ENCODE measurements at places on chromosomes 5 and 9.
A peak's percentile ranks its signal among the peaks of the same experiment; 100 is the strongest.

GRCh38 chr9:109003116-109003515 is 10.2 kb downstream of the CTNNAL1 start:
- no peak for DNase-seq

DNA sequence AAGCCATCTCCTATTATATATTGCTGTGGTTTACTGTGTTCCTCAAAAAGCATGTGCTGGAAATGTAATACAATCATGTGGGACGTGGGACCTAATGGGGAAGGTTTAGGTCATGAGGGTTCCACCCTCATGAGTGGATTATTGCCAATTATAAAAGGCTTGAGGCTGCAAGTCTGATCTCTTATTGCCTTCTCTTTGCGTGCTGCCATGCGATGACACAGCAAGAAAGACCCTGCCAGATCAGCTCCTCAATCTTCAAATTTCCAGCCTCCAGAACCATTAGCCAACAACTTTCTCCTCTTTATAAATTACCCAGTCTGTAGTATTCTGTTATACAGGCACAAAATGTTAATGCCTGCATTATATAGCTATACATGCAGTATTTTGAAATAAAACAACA is 45.4 kb downstream of the MARCHF11 start:
- DNase-seq, result no peak

DNA sequence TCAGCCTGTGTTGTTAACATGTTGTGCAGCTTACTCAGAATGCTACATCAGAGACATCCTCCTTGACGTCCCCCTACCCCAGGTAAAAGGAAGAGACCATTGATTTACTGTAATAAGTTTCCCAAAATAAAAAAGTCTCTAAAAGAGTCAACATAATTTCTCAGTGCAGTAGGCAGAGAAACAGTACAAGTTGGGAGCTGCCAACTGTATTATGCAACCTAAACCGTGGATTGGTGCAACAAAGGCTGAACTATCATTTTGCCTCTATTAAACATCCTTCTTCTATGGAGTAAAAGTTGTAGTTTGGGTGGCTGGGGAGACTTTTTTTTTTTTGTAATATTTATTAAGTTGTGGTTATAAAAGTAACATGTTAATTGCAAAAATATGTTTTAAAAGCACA is 208.0 kb downstream of the NR3C1 start:
- DNase-seq, result no peak

DNA sequence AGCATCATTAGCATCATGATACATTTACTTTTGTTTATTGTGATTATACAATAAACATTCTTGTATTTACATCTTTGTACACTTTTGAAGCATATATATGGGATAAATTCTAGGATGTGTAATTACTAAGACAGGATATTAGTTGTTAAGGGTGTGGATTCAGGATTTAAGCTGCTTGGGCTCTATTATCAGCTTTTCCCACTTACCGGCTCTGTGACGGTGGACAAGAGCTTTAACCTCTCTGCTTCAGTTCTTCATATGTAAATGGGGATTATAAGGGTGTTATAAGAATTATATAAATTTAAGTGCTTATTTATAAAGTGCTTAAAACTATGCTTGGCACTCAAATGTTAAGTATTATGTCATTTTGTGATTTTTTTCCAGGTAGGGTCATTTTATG is 131.1 kb downstream of the FER start:
- no peak for DNase-seq

GRCh38 chr5:139636975-139637408 is 11.2 kb upstream of the CXXC5 start:
- DNase-seq, result no peak

DNA sequence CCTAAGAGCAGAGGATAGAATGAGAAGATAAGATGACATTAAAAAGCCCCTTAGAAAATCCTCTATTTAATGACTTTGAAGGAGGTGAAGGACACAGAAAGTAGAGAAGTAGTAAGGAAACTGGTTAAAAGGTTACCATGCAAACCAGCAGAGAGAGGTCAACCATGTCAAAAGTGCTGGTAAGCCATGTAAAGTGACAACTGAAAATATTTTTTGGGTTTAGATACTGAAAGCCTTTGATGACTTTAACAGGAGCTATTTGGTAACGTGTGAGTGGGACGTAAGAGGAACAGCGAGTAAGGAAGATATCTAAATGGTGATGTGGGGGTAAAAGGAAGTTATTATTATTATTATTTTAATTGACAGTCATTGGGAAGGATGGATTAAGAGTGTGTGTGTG is 56.9 kb downstream of the MACIR start:
- DNase-seq, result no peak

- no peak for DNase-seq
Observed at GRCh38 chr9:13915131-13915530, 398.8 kb downstream of the NFIB start.

DNA sequence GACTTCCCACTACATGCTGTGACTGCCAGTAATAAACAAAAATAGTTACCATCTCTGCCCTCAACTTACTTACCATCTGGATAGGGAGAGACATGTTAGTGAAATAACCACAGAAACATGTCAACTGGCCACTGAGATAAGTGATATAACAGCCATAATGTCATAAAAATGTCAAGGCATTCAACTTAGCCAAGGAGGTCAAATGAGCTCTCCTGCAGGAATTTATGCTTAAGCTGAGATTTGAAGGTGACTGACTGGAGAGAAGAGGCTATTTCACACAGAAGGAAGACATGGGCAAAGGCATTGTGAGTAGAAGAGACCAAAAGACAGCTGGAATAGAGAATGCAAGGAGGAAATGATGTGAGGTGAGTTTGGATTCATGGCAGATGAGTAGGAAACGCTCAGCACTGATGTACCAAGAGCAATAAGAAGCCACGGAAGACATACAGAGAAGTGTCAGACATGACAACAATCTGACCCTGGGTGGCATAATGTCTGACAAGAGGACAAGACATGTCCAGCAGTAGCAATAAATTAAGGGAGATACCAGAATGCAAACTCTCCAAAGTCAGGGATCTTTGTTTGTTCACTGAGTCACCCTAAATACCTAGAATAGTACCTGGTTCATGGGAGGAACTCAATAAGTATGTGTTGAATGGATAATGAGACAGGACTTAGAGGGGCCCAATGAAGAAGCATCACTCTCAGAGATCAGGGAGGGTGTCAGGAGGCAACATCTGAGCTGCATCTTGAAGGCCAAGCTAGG is 318.8 kb downstream of the ACTL7B start:
- DNase-seq, result no peak

- no peak for DNase-seq
Observed at GRCh38 chr5:179964015-179964414, 56.3 kb upstream of the TBC1D9B start.

- DNase-seq, result no peak
Observed at GRCh38 chr9:125807079-125807478, 59.9 kb downstream of the PBX3 start.

DNA sequence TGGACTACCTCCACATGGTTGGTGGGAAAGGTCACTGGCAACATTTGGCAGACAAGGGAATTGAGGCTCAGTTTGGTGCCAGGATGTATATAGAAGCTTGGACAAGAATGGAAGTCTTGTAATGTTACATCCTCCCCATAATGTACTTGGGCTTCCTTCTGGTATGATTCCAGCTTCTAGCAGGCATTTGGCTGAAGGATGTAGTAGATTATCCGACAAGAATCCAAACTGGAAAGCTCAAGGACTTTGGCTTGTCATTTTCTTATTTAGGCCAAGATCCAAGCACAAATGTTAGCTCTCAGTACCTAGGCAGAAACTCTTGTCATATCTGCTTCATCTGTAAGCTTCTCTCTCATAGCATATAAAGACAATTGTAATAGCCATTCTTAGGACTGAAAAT is 209.1 kb downstream of the MAPKAP1 start:
- no peak for DNase-seq

GRCh38 chr5:131747180-131748105 is 49.4 kb downstream of the FNIP1 start:
- no peak for DNase-seq

GRCh38 chr5:138463419-138464007 is 1.8 kb upstream of the EGR1 start:
- DNase-seq, result no peak

DNA sequence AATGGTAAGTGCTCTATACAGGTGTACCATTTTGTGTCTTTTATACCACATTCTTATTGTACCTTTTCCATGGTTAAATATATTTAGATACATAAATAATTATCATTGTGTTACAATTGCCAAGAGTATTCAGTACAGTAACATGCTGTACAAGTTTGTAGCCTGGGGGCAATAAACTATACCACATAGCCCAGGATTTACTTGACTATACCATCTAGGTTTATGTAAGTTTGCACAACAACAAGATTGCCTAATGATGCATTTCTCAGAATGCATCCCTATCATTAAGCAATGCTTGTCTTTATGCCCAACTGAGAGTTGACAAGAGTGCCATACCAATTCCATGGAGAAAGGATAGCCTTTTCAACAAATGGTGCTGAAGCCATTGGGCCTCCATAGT is 136.7 kb upstream of the PJA2 start:
- DNase-seq, result no peak

GRCh38 chr5:124231802-124232201 is 514.6 kb downstream of the ZNF608 start:
- no peak for DNase-seq

- DNase-seq, result no peak
Observed at GRCh38 chr9:121328876-121329681, 41.0 kb downstream of the STOM start.

DNA sequence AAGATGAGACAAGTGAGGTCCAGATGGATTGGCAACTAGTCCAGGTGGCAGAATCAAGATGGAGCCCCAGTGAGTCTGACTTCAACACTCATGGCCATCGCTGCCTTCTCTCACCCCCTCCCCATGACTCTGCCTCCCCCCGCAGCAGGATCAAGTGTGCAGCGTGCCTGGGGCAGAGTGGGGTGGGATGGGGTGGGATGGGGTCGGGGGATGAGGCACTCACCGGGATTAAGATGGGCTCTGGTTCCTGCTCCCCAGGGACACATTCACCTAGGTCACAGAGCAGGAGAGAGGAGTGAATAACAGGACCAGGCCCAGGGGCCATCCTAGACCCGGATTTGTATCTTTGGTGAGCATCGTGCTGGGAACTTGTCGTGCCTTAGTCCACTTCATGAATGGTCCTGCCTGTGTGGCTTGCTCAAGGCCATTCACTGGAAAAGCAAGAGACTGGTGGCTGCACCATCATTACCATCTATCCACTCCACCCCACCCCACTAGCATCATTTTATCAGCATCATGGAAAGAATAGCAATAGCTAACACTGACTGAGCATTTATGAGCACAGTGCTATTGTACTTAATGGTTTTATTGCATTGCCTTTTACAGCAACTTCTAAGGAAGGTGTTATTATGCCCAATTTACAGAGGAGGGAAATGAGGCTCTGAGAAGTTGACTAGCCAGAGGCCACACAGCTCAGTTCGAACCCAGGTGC is 8.5 kb downstream of the AMBP start:
- no peak for DNase-seq

DNA sequence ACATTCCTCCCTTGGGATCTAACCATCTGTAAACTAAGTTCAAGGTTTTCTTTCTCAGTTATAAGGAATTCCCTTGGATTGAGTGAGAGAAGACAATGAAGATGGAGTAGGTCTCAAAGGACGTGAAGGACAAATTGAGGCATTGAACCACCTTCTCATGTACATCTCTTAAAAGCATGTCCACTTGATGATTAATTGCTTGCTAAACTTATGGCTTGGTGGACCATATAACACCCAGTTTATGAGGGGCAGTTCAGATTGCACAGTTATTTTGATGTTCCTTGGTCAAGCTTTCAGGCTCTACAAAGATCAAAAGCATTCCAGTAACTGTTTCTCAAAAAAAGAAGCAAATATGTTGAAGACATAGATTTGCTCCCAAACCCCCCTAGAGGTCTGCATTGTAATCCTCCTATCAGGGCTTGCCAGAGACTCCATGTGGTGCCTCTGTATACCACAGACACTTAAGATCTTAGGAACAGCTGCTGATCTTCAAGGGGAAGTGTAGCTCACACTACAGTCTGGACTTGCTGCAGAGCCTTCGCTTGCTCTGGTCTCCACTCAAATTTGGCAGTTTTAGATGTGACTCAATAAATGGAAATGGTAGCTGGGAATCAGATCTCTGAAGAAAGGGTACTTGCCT is 56.9 kb upstream of the ALDH1A1 start:
- DNase-seq, result no peak

GRCh38 chr9:4530375-4530774 is 40.1 kb downstream of the SLC1A1 start:
- DNase-seq, result no peak

- peak; percentile 28 for DNase-seq
Observed at GRCh38 chr9:35226651-35227050, 64.8 kb downstream of the UNC13B start.

DNA sequence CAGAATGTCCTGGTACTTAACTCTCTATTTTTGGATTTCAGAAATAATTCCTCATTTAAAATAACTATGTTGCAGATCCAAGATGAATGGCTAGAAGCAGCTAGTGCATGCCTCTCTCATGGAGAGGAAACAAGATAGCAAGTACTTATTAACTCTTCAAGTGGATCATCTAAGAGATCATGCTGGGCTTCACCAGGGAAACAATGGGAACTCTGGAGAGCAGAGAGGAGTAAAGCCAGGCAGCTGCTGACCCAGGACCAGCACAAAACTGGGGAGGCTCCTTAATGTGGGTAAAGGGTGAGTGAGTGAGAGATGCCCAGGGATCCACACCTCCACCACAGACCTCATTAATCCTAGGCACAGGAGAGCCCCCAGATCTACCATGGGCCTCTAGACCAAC is 897.8 kb upstream of the ACO1 start:
- no peak for DNase-seq

GRCh38 chr9:130885484-130886375 is 10.9 kb downstream of the QRFP start:
- DNase-seq, result no peak

- no peak for DNase-seq
Observed at GRCh38 chr5:140151144-140152021, 23.6 kb upstream of the CYSTM1 start.

DNA sequence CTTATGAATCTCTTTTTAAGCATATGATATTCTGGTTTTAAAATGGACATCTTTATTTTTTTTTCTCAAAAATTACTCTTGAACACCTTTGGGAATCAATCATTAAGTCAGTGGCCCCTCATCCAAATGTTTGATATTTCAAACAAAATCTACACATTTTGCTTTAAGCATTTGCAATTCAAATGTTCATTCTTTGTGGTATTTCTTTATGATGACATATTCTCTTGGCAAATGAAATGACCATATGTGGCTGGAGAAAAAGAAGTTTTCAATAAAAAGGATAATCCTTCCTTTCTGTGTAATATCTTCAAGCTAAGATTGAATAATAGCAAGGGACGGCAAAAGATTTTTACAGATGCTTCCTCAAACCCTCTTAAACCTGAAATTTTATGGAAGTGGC is 420.8 kb downstream of the MTRR start:
- DNase-seq, result no peak

DNA sequence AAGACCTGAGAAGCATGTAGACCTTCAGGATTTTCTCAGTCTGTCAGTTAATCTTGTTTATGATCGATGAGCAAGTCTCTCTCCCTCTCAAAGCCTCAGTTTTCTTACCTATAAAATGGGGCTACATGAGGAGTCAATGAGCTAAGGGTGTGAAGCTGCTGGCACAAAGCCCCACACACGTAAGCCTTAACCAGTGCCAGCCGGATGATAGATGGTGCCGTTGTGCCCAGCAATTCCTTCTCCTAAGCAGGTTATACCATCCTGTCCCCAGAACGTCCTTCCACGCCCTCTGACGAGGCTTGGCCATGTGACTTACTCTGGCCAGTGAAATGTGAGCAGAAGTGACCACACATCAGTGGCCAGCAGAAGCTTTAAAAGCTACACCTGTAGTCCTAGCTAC is 179.0 kb downstream of the C9orf50 start:
- DNase-seq, result no peak

- DNase-seq, result no peak
Observed at GRCh38 chr9:81861644-81862043, 66.6 kb upstream of the SPATA31D4 start.
